LHCN-M2 (cell line): ENCODE measurements at places on chromosomes 5 and 9. TPM values are rescaled to one million over a fixed set of nuclear protein-coding genes. Genes with fewer than 3 reads are reported as not detected.

The PCDHGC3 gene
- total RNA-seq: 96.0 and 98.3 TPM in 2 replicates

The GFI1B gene
- 0.06 TPM in 1 of 2 replicates, not detected in the other for total RNA-seq

The BTNL9 gene
- total RNA-seq: not detected in 2 replicates

The CTXN3 gene
- not detected in 2 replicates for total RNA-seq

DNA sequence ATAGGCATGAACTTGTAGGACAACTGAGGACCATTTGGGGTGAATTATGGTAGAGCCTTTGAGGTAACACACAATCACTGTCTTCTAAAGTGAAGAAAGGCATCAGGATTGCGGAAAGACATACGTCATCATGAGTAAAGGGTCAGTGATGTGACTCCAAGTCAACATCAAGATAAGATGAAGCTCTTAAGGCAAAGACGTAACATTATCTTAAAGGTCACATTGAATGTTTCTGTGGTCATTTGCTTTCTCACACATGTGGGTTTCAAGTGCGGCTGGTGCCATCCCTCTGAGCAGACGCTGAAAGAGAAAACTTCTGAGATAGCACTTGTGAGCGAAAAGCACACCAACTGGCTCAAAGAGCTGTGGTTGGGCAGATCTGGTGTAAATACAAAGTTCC, 63.3 kb upstream of the GRAMD2B start:
- no peak for DNase-seq

GRCh38 chr5:136035837-136036236, 7.0 kb downstream of the TGFBI start:
- no peak for DNase-seq

DNA sequence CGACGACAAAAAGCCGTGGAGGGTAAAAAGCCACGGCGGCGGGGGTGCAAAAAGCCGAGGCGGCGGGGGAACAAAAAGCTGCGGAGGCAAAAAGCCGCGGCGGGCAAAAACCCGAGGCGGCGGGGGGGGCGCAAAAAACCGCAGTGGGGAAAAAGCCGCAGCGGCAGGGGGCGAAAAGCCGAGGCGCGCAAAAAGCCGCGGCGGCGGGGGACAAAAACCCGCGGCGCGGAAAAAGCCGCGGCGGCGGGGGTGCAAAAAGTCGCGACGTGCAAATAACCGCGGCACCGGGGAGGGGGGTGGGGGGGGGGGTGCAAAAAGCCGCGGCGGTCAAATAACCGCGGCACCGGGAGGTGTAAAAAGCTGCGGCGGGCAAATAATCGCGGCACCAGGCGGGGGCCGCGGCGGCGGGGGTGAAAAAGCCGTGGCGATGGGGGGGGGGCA, 511.5 kb downstream of the FOXD4L5 start:
- no peak for DNase-seq

DNA sequence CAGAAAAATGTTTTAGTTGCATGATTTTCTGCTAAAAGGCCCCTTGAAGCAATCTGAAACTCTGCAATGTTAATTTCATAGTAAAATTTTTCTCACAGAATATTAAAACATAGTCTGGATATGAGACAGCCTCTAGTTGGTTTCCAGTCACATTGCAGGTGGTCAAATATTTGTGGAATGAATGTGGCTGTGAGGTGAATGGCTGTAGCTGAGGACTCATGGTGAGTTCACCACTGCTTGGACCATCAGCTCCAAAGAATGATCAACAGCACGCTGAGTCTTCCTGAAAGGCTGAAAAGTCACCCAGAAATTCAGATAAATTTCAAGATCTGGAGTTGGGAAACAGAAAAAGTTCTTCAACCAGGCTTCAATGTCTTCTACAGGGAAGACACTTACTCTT, 79.8 kb downstream of the MAT2B start:
- DNase-seq: no peak

DNA sequence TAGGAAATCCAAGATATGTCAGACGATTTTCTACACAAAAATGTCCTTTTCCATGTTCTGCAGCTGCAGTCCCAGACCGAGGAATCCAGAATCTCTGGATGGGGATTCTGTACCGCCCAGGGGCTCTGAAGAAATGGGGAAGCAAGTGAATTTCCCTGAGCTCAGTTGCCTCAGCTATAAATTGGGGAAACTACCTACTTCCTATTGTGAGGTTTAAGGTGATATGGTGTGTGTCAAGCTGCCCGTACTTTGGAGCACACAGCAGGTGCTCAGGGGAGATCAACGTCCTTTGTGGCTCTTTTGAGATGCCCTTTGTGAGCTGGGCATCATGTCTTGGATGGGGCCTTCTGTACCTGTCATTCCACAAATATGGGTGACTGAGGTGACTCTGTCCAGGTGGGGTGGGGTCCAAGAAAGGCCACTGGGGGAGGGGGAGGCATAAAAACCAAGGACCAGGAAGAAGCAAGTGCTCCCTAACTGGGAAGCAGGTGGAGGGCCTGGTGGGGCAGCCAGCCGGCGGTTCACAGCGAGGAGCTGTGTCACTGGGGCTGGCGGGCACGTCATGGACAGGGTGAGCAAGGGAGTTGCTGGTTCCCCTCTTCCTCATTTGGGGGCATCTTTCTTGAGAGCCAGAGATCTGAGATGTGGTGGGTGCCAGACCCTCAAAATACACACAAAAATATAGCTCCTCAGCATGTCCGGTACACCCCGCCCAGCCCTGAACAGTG, 116.0 kb downstream of the CRB2 start:
- DNase-seq: no peak

GRCh38 chr9:33489066-33489465, 15.3 kb upstream of the NOL6 start:
- no peak for DNase-seq

- DNase-seq: no peak
Observed at GRCh38 chr5:126847456-126847820, 70.5 kb downstream of the LMNB1 start.

GRCh38 chr5:96794757-96795156, 13.0 kb downstream of the ERAP1 start:
- no peak for DNase-seq

DNA sequence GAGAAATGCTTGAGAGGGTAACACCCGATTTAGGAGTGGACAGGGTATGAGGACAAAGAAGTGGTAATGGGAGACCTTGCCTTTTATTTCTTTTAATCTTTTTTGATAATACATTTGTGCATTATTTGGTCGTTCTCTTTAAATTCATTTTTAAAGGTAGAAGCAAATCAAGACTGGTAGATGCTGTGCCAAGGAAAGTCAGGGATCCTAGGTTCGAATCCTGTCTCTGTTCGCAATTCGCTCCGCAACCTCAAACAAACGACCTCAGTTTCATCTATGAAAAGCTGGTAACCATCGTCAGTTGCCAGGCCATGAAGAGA, 353 bp upstream of the TMED9 start:
- no peak for DNase-seq

DNA sequence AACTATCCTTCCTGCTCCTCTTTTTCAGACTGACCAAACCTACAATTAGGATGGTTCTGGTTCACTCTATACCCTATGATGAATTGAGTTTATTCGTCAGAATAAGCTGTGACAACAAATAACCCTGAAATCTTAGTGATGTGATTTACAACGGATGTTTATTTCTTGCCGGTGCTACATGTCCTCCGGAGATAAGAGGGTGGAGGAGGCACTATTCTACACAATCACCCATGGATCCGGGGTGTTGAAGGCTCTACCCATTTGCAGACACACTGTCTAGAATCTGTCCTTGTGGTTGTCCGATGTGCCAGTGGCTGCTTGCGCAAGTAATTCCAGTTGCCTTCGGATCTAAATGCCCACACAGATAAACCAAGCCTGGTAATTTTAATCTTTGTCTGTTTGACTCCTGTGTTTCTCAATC, 44.7 kb downstream of the CDC14B start:
- DNase-seq: peak; percentile 17
